ENCODE measurements at places on chromosomes 13 and 19. TPM values are rescaled to one million over a fixed set of nuclear protein-coding genes. Genes with fewer than 3 reads are reported as not detected.

The PSG4 gene
- not detected for total RNA-seq

The FFAR3 gene
- not detected for total RNA-seq

The KCNC3 gene
- total RNA-seq, result 0.43 TPM

The UNC13A gene
- under 0.01 TPM for total RNA-seq

The OR7A10 gene
- total RNA-seq, result not detected

Measured in dermis lymphatic vessel endothelial cell (primary cell).